ENCODE measurements at places on chromosomes 6 and 20.
A peak's percentile ranks its signal among the peaks of the same experiment; 100 is the strongest.

- DNase-seq: peak; percentile 49
These were observed 548.8 kb downstream of the COL12A1 start for GRCh38 chr6:74657011-74657410.

GRCh38 chr6:22954749-22955385 lies 385.5 kb downstream of the HDGFL1 start:
- peak; percentile 8 for DNase-seq

DNA sequence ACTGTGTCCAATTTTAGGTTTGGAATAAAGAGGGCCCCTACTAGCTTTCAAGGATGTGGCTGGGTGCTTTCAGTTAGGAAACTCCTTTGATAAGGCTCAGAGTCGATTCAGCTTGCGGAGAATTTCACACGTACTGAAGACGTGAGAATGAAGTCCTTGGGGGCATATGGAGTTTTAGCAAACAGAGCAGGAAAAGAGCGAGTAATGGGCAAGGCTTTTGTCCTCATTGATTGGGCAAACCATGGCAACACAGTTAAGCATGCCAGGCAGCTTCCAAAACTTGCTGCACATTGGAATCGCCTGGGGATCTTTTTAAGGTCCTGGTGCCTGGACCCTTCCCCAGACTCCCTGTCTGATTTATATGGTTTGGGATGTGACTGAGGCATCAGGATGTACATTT lies 29.2 kb downstream of the ISM1 start:
- no peak for DNase-seq

DNA sequence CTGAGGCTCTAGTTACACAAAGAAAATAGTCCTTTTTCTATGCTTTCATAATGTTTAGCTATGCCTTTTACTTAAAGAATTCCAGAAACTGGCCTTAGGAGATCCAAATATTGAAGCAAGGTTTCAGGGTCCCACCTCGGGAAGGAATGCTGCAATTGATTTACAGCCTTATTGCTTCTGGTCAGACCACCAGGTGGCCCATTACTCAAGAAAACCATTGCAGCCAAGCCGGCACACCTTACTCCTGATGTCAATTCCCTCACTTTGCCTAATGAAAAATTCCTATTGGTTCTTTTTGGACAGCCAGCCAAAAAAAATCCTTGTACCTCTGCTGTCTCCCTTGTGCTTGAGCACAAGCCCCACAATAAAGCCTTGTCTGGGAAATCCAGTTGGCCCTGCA lies 173.9 kb downstream of the LMBRD1 start:
- DNase-seq: no peak

DNA sequence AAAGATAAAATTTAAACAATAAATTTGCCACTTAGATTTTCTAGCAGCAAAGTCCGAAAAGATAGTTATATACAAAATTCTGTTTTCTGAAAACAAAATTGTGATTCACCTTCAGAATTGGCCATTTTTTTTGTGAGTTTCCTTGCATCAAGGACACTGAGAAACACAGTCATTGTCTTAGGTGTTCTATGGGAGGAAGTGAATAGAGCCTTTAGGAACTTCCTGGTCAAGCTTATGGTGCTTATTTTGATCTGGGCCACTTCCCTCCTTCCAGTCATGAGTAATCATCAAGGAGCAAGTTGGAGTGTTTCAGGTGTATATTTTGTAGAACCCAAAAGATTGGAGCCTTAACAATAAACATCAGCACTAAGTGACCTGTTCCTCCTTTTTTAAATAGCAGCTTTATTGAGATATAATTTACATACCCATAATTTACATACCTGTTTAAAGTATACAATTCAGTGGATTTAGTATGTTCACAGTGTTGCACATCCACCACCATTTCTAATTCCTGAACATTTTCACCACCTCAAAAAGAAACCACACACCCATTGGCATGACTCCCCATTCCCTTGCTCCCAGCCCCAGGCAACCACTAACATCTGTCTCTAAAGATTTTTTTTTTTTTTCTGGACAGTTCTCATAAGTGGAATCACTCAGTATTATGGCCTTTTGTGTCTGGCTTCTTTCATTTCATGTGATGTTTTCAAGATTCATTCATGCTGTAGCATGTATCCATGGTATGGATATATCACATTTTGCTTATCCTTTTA lies 17.6 kb downstream of the TMEM74B start:
- DNase-seq: no peak

- DNase-seq: no peak
These were observed 7.4 kb upstream of the GMPR start for GRCh38 chr6:16230953-16231352.

DNA sequence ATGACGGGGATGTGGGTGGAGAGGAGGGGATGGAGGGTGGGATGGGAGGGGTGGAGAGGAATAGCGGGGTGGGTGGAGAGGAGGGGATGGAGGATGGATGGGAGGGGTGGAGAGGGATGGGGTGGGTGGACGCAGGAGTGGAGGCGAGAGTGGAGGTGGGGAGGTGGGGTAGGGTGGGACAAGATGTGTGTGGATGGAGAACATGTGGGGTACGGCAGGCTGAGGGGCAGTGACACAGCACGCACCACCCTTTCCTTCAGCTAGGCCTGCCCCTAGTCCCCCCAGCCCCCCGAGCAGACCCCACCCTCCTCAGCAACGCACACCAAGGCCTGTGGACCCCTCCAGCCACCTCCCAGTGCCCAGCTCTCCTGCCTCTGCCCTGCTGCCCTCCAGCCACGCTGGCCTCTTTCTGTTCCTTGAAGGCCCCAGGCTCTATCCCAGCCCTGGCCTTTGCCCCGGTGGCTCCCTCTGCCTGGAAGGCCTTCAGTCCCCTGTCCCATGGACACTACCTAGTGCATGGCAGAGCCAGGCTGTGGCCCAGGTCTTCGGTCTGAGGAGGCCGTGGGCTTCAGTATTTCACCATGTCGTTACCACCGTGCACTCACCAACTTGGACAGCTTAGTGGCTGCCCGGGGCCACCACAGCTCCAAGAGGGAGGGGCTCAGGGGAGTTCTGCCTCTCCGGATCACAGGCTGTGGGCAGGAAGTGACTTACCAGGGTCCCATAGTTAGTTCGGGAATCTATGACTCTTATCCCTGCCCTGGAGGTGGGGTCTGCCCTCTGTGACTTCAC lies 78.4 kb upstream of the PMEPA1 start:
- no peak for DNase-seq

DNA sequence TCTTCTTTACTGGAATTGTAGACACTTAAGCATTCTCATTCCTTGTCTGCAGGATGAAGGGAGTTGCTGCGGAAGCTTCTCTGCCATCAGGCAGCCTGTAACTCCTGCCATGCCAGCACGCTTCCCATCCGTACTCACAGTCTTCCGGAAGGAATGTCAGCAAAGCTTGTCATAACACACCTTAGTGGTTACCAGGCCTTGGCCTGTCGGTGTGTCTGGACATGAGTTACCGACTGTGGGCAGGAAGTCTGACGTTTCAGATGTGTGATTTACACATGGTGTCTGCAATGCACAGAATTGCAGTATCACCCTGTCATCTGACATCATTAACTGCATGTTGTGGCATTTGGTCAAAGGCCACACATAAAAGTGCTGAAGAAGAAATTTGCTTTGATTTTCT lies 102.2 kb downstream of the SLC24A3 start:
- no peak for DNase-seq

DNA sequence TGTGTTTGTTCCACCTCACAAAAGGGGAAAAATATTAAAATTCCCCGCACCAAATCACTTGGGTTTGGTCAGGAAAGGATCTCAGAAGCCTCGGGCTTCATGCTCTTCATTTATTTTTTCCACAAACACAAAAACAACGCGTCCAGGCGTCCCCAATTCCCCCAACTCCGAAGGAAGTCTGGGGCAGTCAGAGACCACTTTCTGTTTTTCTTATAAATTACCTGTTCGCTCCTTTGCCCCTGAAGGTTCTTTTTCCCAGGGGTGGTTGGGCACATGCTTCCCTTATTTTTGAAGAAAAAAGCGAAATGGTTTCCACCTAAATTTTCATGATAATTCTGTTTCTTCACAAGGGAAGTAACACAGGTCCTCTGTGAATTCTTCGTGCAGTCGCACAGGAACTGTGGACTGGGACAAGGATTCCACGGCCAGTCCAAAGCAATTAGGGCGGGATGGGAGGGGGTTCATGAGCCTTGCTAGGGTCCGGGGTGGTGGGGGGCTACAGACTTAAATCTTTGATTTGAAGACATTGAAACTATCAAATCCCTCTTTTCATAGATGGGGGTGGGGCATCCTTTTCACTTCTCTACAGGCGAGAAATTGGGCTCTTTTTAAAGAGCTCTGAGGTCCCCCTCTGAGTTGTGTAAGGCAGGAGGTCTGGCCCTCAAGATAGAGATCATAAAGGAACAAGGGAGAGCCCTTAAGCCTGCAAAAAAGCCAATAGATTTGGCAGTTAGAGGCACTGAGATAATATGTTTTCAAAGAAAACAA lies 30.5 kb upstream of the HFE start:
- DNase-seq: no peak

DNA sequence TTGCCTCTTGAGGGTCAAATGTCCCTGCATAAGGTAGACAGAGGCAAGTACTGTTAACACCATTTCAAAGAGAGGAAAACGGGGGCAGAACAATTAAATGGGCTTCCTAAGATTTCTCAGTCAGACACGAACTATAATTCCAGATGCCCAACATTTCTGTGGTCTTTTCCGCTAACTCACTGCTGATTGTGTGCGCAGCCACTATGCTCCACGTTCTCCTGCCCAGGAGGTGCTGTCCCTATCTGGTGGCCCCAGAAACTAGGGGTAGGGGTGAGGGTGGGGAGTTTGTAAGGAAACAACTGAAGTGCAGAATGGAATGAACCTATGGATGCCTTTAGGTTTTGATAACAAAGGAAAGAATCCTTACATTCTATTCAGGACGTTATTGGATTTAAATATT lies 86.1 kb upstream of the BACH2 start:
- DNase-seq: no peak

DNA sequence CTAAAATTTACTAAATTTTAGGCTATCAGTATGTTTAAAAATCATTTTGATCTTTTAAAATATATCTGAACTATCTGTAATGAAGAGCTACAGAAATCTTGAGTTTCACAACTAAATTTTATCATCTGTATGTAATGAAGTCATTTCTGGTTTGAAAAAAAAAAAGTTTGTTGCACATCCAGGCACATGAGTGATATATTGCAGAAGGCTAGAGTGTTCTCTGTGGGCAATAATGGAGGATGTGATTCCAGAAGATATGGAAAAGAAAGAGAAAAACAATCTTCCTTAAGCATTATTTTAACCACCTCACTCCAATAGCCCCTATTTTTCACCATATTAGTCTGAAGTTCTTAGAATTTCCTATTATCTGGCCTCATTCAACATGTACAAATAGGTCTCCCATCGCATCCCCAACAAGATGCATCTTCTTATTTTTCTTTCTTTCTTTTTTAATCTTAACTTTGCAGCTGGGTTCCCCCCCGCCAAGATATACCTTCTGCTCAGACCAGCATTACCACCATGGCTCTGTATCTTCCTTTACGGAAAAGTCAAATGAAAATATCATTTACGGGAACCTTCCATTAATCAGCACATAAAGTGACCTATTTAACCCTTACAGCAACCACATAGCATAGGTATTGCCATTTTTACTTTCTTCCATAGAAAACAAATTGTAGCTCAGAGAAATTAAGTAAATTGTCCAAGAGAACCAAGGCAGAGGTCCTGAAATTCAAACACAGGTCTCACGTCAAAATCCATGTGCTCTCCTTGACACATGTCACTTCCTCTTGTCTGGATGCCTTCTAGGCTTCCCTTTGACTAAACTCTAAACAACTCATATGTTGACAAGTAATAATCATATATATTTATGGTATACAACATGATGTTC lies 116.9 kb downstream of the KIF13A start:
- no peak for DNase-seq

DNA sequence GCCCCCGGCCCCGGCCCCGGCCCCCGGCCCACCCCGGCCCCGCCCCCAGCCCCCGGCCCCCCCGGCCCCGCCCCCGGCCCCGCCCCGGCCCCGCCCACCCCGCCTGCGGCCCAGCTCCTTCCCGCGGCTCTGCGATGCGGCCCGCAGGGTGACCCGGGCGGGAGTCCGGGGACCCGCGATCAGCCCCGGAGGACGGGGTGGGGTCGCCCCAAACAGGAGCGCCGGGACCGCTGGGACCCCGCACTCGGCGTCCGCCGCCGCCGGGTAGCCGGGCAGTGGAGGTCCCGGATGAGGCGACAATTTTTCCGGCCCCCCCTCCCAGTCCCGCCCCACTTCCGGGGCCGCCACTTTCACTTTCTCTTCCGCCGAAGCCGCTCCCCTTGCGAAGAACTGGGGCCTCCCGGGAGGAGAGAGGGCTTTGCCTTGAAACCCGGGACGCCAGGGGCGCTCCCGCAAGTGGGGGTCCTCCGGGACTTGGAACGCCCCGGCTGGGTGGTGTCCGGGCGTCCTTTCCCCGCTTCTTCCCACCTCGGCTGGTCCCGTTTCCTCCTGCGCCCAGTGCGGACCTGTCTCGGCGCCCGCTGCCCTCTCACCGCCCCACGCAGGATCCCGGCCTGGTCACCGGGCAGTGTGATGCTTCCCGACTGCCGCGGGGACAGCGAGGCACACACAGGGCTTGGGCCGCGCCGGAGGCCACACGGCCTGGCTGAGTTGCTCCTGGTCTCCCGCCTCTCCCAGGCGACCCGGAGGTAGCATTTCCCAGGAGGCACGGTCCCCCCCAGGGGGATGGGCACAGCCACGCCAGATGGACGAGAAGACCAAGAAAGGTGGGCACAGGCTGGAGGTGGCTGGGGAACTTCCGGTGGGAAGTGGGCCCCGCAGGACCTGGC lies at the start of gene RBCK1:
Gene RBCK1 (plus strand): TSS at position 347 of the 890 bp plus-strand sequence. CDS start 459 bp downstream, at position 806.
- peak; percentile 54 for DNase-seq

DNA sequence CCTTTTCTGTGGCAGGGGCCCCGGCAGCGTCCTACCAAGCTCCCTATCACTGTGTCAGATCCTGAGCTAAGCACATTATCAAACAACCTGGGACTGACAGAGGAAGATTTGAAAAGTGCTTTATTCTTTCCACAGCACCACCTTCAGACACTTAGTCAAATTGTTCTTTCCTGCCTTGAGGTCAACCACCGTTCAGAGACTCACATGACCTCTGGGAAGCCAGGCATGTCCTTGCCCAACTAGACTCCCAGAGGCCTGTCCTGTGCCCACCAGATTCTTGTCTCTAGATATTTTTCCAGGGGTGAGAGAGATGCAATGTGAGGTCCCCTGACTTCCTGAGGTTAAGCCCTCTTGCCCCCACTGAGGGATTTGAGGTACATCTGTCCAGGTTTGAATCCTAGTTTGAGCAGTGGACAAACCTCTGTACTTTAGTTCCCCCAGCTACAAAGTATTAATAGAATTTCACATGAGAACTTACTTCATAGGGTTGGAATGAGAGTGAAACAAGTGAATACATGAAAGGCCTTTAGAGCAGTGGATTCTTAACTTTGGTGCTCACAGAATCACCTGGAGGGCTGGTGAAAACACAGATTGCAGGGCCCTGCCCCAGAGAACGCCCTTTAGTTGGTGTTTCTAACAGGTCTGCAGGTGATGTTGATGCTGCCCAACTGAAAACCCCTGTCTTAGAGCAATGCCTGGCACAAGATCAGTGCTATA lies 179.8 kb downstream of the CLIC5 start:
- DNase-seq: peak; percentile 14

DNA sequence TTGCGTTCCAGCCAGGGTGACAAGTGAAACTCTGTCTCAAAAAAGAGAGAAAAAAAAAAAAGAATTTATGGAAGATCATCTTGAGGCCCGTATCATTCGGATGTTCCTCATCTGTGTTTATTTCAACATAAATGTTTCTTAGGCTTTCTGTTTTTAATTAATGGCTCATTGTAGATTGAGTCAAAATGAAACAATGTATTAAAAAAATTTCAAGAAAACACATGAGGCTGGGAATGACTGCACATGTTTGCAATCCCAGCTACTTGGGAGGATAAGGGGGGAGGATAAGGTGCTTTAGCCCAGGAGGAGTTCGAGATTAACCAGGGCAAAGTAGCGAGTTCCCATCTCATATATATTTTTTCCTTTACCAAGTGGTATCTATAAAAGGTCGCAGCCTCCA lies 47.3 kb downstream of the ITCH start:
- no peak for DNase-seq
